ENCODE measurements at places on chromosomes 7 and 10.
A peak's percentile ranks its signal among the peaks of the same experiment; 100 is the strongest.

DNA sequence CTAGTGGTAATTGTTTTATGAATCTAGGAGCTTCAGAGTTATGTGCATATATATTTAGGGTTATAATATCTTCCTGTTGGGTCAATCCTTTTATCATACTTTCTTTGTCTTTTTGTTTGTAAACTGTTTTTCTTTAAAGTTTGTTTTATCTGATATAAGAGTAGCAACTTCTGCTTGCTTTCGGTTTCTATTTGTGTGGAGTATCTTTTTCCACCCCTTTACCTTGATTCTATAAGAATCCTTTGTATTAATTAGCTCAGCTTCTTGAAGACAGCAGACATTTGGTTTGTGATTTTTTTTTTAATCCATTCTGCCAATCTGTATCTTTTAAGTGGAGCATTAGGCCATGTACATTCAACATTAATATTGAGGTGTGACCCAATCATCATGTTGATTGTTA, 9.3 kb downstream of the CASP7 start:
- no peak for DNase-seq

GRCh38 chr7:79084423-79084822, 369.0 kb downstream of the MAGI2 start:
- DNase-seq = no peak

GRCh38 chr10:105973360-105973759, 1191.1 kb downstream of the SORCS1 start:
- DNase-seq = peak; percentile 61

DNA sequence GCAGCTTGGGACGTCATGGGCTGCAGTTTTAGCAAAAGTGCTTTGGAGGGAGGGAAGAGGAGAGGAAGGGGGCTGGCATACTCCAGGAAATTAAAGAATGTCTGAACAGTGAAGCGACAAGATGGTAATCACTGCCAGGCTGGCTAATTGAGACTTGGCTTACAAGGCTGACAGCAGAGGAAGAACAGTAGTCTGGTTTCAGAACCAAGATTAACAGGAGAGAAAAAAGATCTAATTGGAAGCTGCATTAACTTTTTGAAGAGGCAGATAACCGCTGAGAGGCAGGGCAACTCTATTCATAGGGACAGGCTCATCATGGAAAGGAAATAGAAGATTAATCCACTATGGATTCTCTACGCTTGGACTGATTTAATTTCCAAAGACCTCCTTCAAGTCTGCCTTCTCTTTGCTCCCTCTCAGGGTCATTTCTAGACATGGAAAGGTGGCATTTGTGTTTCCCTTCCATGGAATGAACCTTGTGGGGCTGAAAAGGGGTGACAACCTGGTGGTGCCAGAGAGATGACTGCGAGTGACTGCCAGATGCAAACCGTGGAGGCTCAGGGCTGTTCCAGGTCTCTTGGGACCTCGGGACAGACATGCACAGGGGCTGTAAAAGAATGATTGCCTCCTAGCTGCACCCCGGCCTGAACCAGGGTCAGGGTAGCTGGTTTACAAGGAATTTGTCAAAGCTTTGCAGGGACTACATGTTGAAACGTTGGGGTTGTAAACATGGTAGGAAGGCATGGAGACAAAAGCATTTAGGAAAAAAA, 210.2 kb upstream of the NPY start:
- DNase-seq = no peak

- no peak for DNase-seq
Measured at GRCh38 chr7:141045126-141045841, 28.6 kb upstream of the TMEM178B start.

GRCh38 chr7:108211382-108212201, 81.4 kb upstream of the LAMB4 start:
- no peak for DNase-seq

GRCh38 chr10:88841316-88842111, 10.1 kb downstream of the ANKRD22 start:
- no peak for DNase-seq

DNA sequence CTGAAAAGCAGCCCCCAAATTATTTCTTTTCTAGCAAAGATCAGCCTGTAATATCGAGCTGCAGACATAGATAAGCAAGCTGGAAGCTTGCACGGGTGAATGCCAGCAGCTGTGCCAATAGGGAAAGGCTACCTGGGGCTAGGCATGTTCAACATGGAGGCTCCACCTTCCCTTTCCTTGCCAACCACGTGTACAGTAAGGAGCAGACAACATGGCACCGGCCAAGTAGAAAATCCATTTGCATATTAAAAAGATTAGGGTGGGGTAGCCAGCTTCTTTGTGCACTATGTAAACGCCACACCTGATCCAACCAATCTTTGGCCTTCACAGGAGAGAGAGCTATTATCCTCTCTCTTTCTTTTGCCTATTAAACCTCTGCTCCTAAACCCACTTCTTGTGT, 56.7 kb upstream of the SEPHS1 start:
- DNase-seq = no peak

- DNase-seq = no peak
Measured at GRCh38 chr10:110524179-110524858, 26.6 kb downstream of the DUSP5 start.

GRCh38 chr10:7471720-7472367, 61.0 kb upstream of the SFMBT2 start:
- DNase-seq = no peak

DNA sequence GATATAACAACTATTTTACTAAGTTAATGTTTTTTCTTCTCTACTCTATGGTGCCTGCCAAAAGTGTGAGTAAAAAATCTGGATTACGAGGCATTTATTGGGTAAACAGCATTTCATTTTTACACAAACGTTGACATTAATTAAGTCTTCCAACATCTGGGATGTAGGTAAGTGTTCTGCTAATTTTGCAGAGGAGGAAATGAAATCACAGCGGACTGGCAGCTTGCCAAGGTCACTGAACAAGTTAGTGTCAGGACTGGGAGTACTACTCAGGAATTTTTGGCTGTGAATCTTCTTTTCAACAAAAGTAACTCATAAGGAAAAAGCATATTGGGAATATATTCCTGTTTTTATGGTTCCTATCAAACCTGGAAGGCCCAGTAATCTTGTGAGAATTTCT, 612.1 kb upstream of the FZD8 start:
- DNase-seq = no peak

GRCh38 chr10:1249142-1249920, 193.1 kb downstream of the WDR37 start:
- DNase-seq = peak; percentile 71

- no peak for DNase-seq
Measured at GRCh38 chr7:25395976-25396375, 167.7 kb upstream of the NPVF start.

DNA sequence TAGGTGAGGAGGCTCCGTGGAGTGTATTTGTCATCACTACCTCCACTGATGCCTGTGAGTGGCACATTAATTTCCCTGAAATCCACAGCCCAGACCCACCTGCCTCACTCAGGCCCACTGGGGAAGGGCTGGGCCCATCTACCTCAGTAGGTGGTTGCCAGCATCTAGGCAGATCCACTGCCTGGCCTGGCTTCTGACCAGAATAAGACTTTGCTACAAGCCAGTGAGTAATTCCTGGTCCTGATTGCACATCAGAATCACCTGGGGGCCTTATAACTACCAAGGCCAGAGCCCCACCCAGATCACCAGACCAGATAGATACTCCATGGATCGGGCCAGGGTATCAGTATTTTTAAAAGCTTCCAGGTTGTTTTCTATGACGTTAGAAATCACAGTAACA, 37.5 kb upstream of the PLEKHA1 start:
- DNase-seq = no peak

GRCh38 chr10:132384618-132385388, 12.2 kb upstream of the PWWP2B start:
- no peak for DNase-seq

DNA sequence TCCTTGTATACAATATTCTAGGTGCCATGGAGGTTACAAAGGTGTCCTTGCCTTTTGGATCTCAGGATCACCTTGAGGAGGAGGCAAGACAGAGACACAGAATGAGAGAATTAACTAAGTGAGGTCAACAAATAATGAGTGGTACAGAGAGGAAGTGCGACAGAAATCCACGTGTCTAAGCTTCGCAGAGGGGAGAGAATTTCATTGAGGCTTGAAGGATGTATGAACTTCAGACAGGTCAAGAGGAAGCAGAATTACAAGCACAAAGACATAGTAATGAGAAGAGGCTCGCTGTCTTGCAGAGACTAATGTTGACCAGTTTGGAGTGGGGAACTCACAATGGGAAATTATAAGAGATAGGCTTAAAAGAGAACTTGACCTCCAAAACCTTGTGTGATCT, 308.7 kb downstream of the FRMD4A start:
- DNase-seq = no peak

DNA sequence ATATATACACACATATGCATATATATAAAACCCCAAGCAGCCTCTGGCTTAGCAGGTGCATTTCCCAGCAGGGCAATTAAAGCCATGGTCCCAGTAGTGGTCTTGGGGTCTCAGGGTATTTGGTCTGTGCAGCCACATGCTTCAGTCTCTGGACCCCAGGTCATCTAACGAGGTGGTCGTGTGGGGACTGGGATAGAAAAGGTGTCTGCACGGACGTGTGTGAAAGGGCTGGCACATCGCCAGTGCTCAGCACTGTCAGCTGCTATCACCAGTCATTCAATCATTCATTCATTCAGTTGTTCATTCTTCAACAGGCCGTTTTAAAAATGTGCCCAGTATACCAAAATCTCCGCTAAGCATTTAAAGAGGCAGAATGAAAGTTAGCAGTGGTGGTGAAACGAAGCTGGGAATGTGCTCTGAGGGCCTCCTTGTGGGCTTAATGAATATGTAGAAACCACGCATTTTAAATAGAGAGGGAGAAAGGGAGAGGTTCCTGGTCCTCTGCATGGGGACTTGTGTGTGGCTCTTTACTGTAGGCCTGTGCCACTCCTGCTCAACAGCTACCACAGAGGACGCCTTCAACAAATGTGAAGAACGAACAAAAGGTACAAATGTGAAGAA, 170.4 kb downstream of the EGFR start:
- DNase-seq = no peak

- no peak for DNase-seq
Measured at GRCh38 chr10:1036341-1036791, 10.7 kb upstream of the IDI2 start.

- no peak for DNase-seq
Measured at GRCh38 chr7:130699686-130700085, 13.3 kb upstream of the TSGA13 start.

DNA sequence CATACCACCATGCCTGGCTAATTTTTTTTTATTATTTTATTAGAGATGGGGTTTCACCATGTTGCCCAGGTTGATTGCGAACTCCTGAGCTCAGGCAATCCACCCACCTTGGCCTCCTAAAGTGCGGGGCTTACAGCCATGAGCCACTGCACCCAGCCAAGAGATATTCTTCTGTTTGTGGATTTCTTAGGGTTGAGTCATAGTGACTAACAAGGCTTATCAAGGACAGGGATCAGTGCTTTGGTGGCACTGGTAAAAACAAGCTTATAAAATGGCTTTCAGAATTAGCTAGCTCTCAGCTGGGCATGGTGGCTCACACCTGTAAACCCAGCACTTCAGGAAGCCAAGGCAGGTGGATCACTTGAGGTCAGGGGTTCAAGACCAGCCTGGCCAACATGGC, 122.4 kb downstream of the ZNF248 start:
- no peak for DNase-seq

GRCh38 chr7:179209-179681, 13.1 kb upstream of the FAM20C start:
- DNase-seq = no peak
